CD4-positive, alpha-beta T cell treated with Interleukin-17A for 1 hour (primary cell): ENCODE measurements at places on chromosomes 13 and 19.

- no peak for DNase-seq
Observed at GRCh38 chr19:30390356-30390988, 18.3 kb downstream of the ZNF536 start.

- DNase-seq: no peak
Observed at GRCh38 chr13:22127277-22128164, 456.6 kb downstream of the FGF9 start.

DNA sequence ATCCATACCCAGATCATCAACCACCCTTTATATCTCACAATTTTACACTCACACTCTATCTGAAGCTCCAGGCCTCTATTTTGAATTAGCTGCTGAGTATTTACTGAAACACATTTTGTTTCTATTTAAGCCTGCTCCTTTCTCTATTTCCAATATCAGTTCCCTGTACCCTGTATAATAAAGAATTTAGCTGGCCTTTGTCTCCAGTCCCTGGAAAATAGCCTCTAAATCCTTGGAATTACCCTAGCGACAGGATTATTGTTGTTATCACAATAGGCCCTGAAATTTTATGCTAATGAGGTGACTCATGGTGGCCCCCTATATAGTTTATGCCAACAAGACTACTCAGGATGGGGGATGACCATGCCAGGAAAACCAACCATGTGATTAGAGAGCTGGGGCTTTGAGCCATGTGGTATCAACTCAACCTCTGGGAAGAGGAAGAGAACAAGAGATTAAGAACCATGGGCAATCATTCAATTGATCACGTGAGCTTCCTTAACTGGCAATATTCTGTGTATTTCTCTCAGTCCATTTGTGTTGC lies 72.7 kb downstream of the KATNAL1 start:
- DNase-seq: no peak

DNA sequence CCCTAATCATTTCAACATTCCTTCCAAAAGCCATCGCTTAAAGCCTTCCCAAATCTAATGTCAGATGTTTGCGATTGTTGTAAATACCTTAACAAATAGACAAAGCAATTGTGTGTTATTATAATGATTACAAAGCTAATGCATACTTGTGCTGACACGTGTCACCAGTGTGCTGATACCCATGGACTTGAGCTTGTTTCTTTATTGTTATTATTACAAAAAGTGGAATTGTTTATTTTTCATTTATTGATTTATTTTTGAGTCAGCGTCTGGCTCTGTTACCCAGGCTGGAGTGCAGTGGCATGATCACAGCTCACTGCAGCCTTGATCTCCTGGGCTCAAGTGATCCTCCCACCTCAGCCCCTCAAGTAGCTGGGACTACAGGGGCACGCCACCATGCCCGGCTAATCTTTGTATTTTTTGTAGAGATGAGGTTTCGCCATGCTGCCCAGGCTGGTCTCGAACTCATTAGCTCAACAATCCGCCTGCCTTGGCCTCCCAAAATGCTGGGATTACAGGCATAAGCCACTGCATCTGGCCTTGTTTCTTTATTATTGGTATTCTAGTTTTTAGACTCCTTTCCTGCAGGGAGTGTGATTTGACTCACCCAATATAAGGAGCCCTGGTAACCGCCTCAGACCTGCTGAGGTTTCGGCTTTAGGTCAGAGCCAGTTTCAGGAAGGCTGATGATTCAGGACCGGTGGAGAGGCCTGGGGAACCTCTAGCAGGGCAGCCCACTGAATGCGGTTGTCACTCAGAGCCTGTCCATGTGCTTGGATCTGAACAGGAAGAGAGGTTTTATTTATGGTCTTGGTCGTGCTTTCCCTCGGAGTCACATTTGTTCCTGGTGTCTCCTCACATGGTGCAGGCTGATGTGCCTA lies 2.1 kb upstream of the FBXO17 start:
- no peak for DNase-seq

GRCh38 chr13:46109451-46109850 lies 4.6 kb upstream of the CPB2 start:
- DNase-seq: no peak

DNA sequence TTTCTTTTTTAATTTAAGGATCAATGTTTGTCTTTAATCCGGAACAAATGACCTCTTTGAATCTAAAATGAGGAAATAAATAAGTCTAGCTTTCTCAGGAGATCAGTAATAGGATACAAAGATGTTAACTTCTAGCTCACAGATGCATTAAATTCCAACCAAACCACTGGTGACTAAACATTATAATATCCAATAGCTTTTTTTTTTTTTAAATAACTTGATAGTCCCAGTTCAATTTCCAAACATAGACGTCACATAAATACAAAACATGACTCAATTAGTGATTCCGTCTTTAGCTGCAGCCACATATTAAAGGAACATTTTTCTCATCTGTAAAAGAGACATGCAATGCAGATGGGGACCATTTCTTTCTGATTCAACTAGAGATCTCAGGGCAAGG lies 390.5 kb upstream of the PCDH9 start:
- DNase-seq: no peak

DNA sequence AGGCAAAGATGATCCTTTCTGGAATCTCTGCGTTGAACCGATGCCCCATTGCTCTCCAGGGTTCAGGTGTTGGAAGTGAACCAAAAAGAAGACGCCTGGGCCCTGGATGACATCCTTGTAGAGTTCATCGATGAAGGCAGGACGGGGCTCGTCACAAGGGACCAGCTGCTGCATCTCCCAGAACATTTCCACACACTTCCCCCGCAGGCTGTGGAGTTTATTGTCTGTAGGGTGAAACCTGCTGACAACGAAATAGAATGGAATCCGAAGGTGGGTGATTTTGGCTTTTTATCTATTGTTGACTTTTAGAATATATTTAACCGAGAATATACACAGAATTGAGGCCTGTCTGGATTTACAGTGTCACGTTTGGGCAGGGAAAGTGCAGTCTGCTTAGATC lies 58.4 kb downstream of the SLC7A9 start:
- DNase-seq: no peak

DNA sequence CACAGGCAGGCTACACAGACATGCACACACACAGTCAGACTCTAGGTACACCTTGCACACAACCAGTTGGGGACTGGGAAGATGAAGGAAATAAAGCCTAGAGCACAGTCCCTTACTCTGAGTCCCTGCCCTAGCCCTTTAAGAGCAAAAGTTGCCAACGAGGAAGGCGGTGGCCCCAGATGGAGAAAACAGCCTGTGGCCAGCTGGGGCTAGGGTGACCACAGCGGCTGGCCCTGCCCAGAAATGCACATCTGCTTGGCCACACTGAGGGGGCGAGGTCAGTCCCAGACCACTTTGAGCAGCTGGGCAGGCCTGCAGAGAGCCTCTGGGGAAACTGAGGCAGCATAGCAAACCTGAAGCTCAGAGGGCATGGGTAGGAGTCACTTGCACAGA lies 52.3 kb downstream of the PTPRS start:
- DNase-seq: no peak

GRCh38 chr13:46317120-46317519 lies 69.9 kb downstream of the RUBCNL start:
- no peak for DNase-seq

DNA sequence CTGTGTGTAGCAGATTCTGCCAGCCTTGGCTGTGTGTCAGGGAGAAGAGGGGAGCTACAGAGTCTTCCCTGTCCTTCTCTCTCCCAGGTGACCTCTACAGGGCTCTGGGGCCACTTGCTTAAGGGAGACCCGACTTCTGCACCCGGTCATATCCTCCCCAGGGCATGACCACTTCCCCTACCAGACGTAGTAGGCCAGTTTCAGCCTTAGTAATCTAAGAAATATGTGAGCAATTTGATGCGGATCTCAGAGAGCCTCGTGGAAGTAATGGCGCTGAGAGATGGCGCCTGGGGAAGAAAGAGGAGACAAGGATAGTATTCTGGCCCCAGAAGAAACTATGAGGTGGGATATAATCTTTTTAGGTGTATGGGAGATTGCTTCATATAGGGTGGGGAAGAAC lies 41.9 kb downstream of the NFIX start:
- DNase-seq: no peak

- no peak for DNase-seq
Observed at GRCh38 chr19:5587071-5587455, 19.3 kb upstream of the TINCR start.

- no peak for DNase-seq
Observed at GRCh38 chr19:38211151-38211591, 12.9 kb downstream of the DPF1 start.

GRCh38 chr19:7194566-7194965 lies 99.6 kb downstream of the INSR start:
- DNase-seq: no peak
